GM12892 (cell line): ENCODE measurements at places on chromosomes 16 and 17.
A peak's percentile ranks its signal among the peaks of the same experiment; 100 is the strongest.

DNA sequence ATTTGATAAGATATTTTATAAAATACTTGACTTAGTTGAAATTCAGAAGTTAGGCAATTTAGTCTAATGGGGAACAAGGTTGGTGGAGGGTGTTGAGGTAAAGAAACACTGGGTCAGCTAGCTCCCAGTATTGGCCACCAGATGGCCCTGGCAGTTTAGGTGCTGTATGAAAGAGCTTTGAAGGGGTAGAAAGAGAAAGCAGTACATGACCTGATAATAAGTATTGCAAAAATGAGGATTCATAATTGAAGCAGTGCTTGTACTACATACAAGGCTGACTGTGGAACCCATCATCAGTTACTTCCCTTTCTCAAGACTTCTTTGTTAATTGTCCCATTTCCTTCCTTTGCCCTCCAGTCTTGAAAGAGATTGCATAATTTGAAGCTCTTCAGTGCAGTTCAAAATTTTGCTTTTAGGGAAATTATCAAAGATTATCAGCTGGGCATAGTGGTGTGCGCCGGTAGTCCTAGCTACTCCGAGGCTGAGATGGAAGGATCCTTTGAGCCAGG is 29.4 kb downstream of the TANC2 start:
- no peak for DNase-seq

DNA sequence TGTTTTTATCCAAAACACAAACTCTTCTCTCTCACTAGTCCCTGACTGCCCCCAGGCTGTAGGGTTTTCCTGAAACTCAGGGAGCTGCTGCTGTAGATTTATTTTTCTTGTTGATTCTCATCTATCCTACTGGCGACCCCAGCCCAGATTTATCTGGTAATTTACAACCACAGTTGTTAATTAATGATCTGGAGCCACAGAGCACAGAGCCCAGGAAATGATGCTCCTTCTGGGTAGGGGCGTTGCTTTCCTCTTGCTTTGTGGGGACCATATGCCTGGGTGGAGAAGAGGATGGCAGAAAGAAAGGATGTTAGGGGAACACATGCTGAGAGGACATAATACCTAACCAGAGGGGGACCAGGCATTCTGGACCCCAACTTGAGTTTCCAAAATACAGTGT is 7.4 kb upstream of the ETV4 start:
- no peak for DNase-seq

DNA sequence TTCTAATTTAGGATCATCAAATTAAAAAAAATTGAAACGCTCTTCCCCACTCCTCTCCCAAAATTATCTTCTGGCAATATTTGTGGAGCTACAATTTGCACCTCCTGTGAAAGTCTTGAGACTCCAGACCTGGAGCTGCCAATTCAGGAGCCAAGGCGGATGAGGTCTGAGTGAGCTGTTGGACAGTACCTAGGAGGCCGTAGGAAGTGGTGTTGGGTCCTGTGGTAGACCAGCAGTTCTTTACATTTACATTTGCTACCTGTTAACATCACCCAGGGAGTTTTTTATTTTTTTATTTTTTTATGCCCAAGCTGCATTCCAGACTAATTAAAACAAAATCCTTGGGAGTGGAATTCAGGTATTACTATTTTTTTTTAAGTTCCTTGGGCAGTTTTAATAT is 271.0 kb downstream of the PHKB start:
- DNase-seq: no peak

DNA sequence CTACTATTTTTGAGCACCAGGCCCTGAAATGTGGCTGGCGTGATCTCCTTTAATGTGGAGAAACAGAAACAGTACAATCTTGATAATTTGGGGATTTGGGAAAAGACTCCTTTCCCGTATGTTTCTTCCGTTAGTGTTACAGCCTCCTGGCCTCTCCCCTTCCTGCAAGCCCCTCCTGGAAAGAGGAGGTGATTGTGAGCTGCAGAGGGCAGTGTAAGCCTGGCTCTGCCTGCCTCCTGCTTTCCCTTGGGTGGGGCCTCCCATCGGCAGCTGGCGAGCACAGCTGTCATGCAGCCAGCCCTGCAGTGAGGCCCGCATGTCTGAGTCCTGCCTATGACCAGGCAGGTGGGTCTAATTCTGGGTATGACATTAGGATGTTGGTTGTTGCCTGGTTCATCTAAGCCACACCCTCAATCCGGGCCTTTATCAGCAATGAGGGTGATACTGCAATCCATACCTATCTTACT is 48.7 kb upstream of the WSB1 start:
- DNase-seq: peak; percentile 70

GRCh38 chr17:36610474-36610873 is 9.1 kb downstream of the MRM1 start:
- DNase-seq: no peak

- DNase-seq: no peak
These were observed 22.5 kb downstream of the ATPAF2 start for GRCh38 chr17:18016426-18016825.

- DNase-seq: no peak
These were observed 51.3 kb downstream of the PIMREG start for GRCh38 chr17:6495450-6496115.

- DNase-seq: no peak
These were observed 150.7 kb upstream of the CACNG5 start for GRCh38 chr17:66684261-66684660.

DNA sequence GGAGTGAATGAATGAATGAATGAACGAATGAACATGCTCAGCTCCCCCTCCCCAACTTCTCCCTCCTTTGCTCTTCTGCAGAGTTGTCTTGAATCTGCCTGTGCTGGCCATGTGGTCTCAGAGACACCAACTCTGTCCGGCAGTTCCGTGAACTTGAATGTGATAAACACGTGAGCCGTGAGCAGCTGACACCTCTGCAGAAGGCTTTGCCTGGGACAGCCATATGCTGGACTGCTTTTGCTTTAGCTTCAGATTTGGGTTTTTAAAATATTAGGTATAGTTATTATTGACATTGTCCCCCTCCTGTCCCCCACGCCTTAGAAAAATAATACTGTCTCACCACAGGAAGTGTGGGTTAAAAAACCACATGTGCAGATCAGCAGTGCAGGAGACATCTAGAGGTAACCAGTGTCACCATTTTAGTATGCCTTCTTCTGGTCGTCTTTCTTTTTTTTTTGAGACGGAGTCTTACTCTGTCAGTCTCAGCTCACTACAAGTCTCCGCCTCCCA is 83.8 kb downstream of the ABCC1 start:
- no peak for DNase-seq

DNA sequence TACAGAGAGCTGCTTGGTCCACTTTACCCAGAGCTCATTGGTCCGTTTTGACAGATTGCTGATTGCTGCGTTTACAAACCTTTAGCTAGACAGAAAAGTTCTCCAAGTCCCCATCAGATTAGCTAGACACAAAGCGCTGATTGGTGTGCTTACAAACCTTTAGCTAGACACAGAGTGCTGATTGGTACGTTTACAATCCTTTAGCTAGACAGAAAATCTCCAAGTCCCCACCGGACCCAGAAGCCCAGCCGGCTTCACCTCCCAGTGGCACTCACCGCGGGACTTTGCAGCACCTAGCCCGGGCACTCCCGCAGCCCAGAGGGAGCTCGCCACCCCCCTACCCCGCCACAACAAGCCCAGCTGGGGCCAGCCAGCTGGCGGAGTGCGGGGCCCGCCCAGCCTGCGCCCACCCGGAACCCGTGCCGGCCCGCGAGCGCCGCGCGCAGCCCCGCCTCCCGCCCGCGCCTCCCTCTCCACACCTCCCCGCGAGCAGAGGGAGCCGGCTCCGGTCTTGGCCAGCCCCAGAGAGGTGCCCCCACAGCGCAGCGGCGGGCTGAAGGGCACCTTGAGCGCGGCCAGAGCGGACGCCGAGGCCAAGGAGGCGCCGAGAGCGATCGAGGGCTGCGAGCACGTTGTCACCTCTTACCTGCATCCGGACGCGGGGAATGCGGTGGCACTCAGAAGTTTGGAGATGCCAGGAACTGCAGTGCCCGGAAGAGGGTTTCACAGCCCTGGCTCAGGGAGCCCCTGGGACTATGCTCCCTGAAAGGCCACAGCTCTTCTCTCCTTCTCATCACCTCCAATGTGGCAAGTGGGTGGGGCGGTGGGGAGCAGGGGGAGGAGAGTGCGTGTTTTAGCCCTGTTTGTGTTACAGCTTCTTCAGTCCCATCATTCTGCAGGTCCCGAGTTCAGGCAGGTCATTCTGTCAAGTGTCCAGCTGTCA is 1504.5 kb downstream of the CDH11 start:
- no peak for DNase-seq

GRCh38 chr16:3520413-3520812 is 19.6 kb downstream of the CLUAP1 start:
- no peak for DNase-seq

DNA sequence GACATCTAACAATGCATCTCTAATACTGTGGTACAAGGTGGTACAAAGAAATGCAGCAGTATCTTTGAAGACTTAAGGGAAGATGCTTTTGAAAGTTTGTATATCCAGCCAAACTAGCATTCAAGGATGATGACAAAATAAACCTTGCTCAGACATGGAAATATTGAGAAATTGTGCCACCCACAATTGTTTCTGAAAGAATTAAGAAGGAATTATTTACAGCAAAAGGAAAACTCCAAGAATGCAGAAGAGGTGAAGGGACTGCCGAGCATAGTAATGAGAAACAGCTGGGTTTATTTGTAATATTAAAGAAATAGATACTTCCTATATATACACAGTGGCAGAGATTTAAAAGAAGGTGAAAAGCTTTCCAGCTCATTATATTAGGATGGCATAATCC is 29.5 kb downstream of the PMFBP1 start:
- no peak for DNase-seq

- no peak for DNase-seq
These were observed 14.1 kb downstream of the KRT39 start for GRCh38 chr17:40952661-40953060.

- no peak for DNase-seq
These were observed 2.9 kb downstream of the TMEM170A start for GRCh38 chr16:75461575-75461974.
